ENCODE measurements at places on chromosomes 2 and 18.

DNA sequence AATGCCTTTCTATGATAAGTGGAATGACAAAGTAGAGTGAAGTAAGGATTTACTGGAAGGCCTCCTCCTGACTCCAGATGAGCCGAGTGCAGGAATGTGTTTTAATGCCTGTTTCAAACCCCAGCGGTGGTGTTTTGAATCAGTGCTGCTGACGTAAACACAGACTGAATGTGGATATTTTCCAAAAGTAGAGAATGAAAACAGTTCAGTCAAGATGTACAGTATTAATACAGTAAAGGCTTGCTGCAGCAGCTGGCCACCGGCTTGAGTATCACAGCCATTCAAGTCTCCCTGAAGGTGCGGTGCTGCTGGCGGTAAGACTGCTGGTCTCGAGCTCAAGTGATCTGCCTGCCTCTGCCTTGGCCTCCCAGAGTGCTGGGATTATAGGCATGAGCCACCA is 46.7 kb downstream of the ARHGAP28 start:
- DNase-seq = no peak

DNA sequence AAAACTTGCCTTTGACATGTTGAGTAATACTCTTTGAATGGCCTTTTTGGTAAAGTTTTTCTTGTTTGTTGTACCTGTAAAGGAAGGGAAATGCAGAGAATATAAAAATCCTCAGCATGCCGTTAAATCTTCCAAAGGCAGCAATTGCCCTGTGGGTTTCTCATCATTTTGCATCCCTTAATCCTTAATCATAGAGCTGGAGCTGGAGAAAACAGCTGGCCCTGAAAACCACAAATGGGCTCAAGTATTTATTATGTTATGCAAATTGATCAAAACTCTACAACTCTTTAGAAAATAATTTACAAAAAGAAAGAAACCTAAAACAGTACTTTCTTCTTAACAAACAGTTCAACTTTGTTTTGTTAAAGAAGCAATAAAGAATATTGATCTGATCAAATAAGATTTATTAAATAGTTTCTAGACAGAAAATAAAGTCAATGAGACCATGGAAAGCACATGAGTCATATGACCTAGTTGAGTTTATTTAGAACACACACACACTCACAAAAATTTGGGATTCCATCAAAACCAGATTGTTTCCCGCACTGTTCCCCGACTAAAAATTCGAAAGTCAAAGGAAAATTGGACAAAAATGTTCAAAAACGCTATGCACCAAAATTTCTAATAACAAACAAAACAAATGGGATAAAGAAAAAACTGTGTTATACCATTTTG is 309.0 kb downstream of the GULP1 start:
- no peak for DNase-seq

GRCh38 chr18:3360211-3360610 is 89.8 kb upstream of the TGIF1 start:
- DNase-seq = no peak

GRCh38 chr18:47990981-47991380 is 60.5 kb upstream of the SMAD2 start:
- DNase-seq = no peak

- DNase-seq = no peak
Observed at GRCh38 chr2:5387406-5387805, 304.8 kb upstream of the SOX11 start.

GRCh38 chr18:3002732-3003131 is 10.2 kb downstream of the LPIN2 start:
- DNase-seq = no peak
